ENCODE measurements at places on chromosomes 1 and 21.

DNA sequence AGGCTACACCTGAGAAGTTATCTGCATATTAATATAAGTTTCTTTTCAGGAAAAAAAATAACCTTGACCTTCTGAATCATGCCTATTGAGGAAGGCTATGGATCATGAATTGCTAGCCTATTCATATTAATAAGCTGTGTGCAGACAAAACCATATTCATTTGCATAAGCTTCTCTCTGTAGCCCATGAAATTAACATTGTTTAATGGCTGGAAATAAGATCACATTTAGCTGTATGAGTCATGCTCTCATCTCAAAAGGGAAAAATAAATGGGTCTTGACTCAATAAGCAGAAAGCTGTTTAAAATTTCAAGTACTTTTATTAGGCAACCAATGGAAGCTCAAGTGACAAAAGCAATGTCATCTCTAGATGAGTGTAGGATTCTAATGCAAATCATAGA is 330.0 kb upstream of the DEPDC1 start:
- no peak for DNase-seq

DNA sequence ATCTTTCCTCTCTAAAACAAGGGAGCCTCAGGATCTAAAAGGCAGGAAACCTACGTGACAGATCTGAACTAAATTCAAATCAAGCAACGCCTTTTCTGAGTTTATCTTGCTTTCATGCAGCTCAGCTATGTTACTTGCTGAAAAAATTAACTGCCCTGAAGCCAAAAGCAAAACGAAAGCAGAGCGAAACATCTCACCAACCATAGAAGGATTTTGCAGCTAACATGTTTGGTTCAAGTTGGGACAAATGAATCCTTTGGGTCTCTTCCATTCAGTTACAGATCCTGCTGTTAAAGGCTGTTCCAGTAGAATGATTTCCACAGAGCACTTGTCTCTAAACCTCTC is 482 bp downstream of the SLC2A5 start:
- no peak for DNase-seq

DNA sequence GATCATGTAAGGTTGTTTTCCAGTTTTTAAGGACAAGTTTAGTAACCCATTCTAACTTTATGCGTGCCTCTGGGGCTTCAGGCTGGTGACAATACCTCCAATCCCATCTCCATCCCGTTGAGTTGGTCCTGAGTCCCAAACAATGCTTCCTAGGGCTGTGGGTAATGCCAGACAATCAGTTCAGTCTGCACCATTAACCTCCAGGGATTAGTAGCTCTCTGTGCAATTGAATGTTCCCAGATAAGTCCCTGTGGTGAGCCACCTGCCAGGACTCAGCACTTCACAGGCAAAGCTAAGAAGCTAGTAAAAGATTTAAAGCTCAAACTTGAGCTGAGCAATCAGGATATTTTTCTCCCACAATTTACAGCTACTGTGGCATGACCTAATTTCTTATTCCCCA is 462.2 kb upstream of the PTBP2 start:
- no peak for DNase-seq

DNA sequence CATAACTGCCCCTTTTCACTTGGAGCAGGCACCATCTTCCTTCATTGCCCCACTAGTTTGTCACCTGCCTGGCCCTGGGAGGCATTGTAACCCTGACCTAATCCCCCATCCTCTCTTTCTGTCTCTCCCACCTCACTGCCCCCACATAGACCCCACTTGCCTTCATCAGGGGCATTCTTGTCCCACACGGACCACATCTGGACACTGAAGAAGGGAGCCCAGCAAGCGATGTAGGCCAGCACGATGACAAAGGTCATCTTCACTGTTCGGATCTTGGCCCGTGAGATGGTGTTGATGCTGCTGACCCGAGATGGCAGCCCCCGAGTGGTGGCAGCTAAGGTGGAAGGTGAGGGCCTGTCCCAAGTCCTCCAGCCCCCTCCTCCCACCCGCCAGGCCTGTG is 1.4 kb downstream of the AVPR1B start:
- DNase-seq: no peak

- no peak for DNase-seq
These were observed 19.3 kb downstream of the TAL1 start for GRCh38 chr1:47212636-47213229.

GRCh38 chr1:229381234-229381633 is 38.4 kb upstream of the CCSAP start:
- no peak for DNase-seq

GRCh38 chr1:89502042-89502441 is 22.6 kb upstream of the LRRC8B start:
- no peak for DNase-seq

DNA sequence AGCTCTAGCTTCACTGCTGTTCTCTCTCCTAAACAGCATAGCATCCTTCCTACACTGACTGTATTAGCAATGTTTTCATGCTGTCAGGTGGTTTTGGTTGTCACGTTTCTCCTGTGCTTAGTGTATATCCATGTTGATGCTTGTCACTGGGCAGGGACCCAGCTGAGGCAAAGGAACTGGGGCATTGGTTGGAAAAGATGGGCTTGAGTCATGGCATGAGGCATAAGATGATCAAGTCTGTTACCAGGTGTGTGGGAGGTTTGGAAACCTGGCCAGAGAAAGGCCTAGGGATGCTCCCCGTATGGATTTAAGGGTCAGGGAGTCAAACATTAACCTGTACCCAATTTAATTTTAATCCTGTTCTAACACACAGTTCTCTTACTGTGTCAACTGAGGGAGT is 69.6 kb downstream of the OSBPL9 start:
- no peak for DNase-seq

GRCh38 chr1:212635141-212635631 is 26.6 kb downstream of the ATF3 start:
- DNase-seq: peak; percentile 54

GRCh38 chr1:73044241-73045036 is 762.1 kb upstream of the NEGR1 start:
- DNase-seq: no peak

- no peak for DNase-seq
These were observed 1.8 kb downstream of the TAS1R3 start for GRCh38 chr1:1332774-1333480.

- DNase-seq: peak; percentile 96
These were observed 29.3 kb downstream of the SGIP1 start for GRCh38 chr1:66563094-66563800.

- DNase-seq: no peak
These were observed 10.0 kb downstream of the RPTN start for GRCh38 chr1:152148981-152149380.

GRCh38 chr21:34983680-34984086 is 65.4 kb downstream of the RUNX1 start:
- DNase-seq: peak; percentile 28

DNA sequence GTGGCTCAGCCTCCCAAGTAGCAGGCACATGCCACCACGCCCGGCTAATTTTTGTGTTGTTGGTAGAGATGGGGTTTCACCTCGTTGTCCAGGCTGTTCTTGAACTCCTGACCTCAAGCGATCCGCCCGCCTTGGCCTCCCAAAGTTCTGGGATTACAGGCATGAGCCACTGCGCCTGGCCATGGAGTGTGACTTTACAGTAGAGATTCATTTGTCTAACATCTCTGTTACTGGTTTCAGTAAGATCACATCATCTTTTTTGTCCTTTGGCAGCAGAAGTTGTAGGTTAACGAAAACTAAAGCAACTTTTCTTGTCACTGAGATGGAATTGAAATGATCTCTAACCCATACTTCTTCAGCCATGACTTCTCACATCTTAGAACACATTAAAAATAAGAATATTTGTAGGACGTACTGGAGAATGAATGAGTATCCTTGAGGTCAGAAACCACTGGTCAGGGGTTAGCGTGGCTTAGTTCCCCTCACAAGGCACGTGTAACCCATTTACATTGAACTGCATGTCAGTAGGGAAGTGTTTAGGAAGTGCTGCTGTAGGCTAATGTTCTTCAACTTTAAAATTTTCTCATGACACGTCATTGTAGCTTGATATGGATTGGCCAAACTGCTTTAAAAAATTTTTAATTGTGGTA is 75.9 kb downstream of the CAMTA1 start:
- no peak for DNase-seq

- DNase-seq: no peak
These were observed 9.0 kb upstream of the RBM8A start for GRCh38 chr1:145936247-145936646.

- no peak for DNase-seq
These were observed 246.0 kb downstream of the RYR2 start for GRCh38 chr1:237287876-237288521.

DNA sequence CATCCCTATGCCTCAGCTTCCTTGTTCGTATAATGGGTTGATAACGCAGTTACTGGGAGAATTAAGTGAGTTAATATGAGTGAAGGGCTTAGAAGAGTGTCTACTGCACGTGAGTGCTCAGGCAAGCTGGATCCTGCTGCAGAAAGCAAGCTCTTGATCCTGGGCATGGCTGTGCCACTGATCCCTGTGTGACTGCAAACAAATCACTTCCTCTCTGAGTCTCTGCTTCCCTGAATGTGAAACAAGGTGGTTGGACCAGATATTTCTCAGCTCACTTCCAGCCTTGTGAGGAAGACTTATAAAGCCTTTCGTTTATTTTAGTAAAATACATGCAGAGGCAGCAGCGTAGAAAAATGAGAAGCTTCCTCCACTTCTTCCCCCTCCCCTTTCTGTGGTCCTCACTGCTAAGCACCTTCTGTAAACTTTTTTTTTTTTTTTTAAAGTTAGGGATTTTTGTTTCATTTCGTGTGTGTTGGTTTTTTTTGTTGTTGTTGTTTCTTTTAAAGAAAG is 13.8 kb downstream of the PSEN2 start:
- DNase-seq: no peak

GRCh38 chr1:24951337-24951736 is 21.3 kb upstream of the RUNX3 start:
- no peak for DNase-seq

GRCh38 chr1:230159580-230159979 is 92.5 kb downstream of the GALNT2 start:
- DNase-seq: no peak

DNA sequence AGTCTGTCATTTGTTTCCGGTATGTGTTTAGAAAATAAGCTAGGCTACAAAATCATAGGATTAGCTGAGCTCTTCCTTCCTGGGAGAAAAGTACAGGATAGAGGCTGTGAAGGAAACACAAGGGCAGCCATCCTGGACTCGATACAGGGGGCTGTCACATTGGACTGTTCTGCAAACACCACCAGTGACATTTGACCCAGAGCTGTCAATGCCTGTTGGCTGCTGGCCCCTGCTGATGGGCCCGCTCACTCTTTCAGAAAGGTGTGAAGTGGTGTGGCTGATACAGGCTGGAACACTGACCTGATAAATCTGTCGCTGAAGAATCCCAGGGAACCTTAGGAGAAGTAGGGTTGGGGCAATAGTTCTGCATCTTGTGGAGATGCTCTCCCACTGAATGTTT is 183.1 kb downstream of the RHOU start:
- DNase-seq: no peak

DNA sequence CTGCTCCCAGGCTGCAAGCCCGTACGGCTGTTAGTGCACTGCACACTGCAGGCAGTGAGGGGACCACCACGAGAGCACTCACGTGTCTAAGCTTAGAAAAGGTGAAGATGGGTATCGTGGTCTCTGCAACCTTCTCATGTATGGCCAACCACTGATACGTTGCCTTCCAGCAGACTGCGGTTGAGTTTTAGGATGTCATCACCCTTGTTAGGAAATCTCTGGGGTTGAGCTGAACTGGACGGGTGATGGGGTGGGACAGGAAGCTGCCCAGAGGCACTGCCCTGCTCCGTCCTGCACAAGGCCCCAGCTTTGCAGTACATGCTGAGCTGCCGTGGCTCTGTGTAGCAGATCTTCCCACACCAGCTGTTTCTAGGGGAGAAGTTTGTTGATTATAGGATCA is 43.3 kb downstream of the FAAP20 start:
- peak; percentile 11 for DNase-seq

DNA sequence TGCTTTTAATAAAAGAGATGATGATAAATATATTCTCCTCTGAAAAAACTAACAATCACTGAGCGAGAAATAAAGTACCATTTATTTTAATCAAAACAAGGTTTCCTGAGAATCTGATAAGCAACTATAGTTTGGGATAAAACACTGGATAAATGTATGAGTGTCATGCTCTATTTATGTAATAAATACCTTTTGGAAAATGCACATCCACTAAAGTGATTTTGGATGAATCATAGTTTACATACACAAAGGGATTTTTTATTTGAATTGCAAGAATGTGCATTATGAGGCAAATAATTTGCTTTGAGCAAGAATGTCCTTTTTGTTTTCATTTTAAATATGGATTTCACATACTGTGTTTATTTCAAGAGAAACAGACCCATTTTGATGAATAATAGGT is 1483.5 kb downstream of the MRPL39 start:
- DNase-seq: no peak

- DNase-seq: peak; percentile 83
These were observed 2.0 kb downstream of the FCER1G start for GRCh38 chr1:161216945-161217712.

GRCh38 chr1:220748089-220748934 is at the start of gene MTARC2:
TSS of gene MTARC2 (plus strand) at chr1:220748322. CDS start at chr1:220748532, 210 bp downstream.
- peak; percentile 71 for DNase-seq

- peak; percentile 98 for DNase-seq
These were observed 16.1 kb upstream of the CHI3L1 start for GRCh38 chr1:203202431-203203245.

GRCh38 chr1:84842748-84843231 is 50.2 kb downstream of the LPAR3 start:
- DNase-seq: peak; percentile 38

- DNase-seq: no peak
These were observed 35.9 kb upstream of the NEK2 start for GRCh38 chr1:211711315-211711705.

- no peak for DNase-seq
These were observed 54.0 kb downstream of the LTN1 start for GRCh38 chr21:28938726-28939125.

DNA sequence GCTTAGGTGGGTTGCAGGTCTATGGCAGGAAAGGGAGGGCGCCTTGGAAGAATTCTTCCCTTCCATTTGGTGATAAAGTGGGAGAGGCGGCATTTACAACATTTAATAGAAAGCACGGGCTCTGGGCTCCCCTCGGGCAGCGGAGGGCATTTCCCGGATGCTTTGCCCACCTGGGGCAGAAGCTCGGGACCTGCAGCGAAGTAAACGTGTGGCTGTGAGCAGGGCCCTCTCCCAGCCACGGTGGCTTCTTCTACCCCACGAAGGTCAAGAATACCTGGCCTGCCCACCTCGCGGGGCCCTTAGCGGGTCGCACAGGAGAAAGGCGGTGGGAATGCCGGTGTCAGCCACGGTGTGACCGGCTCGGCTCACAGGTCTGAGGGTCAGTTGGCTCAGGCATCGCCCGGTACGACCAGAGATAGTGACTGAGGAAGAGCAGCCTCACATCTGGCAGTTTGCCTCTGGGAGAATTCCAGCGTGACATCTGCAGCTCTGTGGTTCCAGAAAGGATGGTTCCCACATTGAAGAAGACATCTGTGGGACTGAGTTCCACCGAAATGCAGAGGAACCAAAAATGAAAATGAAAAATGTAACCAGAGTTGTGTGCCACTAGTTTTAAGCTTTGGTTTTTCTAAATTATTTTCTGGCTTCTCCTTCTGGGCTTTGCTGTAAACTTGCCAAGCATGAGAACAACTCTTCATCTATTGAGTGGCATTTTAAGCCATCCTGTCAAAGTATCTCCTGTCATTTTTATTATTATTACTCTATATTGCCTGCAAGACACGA is 720 bp upstream of the F3 start:
- DNase-seq: peak; percentile 51

Measured in fibroblast of pulmonary artery (primary cell).